Activated naive CD4-positive, alpha-beta T cell treated with Interleukin-2 at 50 U/mL for 16 hours (primary cell): ENCODE measurements at places on chromosomes 5 and 9.

DNA sequence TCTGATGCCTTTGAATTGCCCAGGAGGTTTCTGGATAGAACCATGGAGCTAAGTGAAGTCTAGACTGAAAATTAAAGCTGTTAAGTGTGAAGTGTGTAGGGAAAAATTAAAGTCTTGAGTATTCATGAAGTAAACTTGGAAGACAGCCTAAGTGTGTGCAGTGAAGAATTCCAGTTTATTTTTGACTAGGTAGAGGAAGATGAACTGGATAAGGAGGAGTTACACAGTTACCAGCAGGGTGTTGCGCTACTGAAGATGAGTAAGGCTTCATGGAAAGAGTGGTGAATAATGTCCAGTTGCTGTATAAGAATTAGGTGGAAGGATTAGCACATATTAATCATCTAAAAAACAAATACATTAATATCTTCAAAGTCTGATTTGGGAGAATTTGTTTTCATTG lies 5.7 kb upstream of the CHD1 start:
- DNase-seq = no peak

DNA sequence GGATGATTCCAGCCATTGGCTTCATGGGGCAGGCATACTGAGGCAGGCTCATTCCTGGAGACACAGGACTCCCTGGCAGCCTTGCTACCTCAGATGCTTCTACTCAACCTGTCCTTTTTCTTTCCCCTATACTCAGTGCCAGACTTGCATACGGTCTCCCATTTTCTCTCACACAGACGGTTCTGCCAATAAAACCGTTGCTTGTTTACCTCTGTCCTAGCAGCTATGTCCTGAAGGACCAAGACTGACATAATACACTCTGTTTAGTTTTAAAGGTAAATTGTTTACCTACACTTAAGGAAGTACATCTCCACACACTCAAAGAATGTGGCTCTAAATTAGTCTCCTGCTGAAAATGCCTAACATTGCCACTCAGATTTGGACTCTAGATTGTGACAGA lies 151.0 kb upstream of the RFX3 start:
- no peak for DNase-seq

- DNase-seq = no peak
Measured at GRCh38 chr5:55437859-55438206, 96.9 kb downstream of the PLPP1 start.

GRCh38 chr5:143679777-143680176 lies 132.2 kb upstream of the HMHB1 start:
- DNase-seq = no peak
